ENCODE measurements at places on chromosomes 3 and 15.

GRCh38 chr3:110262896-110263295 is 808.7 kb upstream of the NECTIN3 start:
- no peak for DNase-seq

- peak; percentile 87 for DNase-seq
These were observed 100.4 kb downstream of the PCCB start for GRCh38 chr3:136350557-136350956.

DNA sequence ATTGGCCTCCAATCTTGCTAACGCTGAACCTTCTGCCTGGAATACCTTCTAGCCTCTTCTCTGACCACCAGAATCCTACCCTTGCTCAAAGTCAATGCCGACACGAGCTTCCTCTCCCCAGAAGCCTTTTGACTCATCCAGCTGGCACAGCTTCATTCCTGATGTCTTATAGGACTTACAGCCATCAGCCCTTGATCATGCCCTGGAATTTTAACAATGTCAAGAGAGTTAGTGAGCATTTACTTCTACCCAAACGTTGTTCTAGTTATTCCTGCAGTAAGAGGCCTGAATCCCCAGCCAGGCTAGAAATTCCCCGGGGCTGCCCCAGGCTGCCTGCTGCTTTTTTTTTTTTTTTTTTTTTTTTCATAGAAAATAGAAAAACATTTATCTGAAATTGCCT is 3.9 kb downstream of the CYP1A2 start:
- DNase-seq: peak; percentile 78

DNA sequence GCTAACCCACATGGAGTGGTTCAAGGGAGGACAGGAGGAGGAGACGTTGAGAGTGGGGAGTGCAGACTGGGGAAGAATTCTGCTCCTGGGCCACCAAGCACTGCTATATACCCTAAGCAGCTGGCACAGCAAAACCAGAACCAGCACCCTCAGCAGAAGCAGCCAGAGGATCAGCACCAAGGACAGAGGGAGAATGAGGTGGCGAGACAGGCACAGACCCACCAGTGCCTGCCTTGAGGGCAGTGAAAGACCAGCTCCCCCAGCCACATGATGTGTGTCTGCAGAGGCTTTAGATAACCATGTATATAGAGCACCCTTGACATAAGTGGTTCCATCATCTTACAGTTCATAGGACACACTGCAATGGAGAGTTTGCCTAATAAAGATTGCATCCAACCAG is 319.0 kb downstream of the GABRB3 start:
- DNase-seq: no peak

DNA sequence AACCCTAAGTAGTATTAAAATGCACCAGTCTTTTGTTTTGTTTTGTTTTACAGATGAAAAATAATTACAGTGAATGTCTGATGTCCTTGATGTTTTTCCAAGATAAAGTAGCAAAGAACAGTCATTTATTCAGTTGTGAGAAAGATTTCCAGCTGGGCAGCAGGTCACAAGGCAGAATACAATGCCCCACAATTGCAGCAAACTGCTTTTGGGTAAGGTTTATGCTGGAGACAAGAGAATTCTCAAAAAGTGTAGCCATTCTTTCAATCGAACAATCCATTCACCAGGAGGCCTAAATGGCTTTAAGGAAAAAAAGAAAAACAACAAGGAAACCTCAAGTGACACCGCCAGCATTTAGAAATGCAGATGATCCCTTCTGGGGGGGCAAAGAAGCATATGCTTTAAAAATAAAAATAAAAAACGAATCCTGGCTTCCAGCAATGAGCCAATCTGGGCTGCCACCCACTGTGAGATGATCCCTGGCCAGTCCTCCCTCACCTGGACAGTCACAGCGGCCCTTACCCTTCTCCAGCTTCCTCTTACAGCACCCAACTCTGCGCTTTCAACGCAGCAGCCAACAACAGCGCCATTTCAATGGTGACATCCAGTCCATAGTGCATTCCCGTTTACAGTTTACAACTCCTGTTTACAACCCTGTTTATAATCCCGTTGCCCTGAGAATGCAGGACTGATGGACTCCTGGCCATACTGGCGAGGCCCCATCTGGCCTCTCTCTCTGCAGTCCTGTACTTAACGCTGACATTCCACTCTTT is 25.7 kb upstream of the WNT5A start:
- DNase-seq: no peak

DNA sequence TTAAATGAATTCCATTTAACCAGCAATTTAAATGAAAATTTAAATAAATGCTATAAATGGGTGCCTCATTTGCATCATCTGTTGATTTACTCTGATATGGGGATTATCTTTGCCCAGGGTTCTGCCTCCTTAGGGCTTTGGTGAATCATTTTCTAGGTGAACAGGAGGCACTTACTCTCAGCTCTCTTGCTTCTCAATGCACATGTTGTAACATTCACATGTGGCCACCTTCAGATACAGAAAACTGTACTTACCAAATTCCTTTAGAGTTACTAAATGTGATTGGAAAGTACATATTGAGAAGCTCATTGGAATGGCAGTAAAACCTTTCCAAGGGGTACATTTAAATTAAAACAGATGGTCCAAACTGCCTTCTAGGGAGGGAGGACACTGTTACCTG is 20.8 kb downstream of the GADL1 start:
- peak; percentile 24 for DNase-seq

GRCh38 chr15:77604973-77605372 is 27.7 kb downstream of the LINGO1 start:
- DNase-seq: no peak

DNA sequence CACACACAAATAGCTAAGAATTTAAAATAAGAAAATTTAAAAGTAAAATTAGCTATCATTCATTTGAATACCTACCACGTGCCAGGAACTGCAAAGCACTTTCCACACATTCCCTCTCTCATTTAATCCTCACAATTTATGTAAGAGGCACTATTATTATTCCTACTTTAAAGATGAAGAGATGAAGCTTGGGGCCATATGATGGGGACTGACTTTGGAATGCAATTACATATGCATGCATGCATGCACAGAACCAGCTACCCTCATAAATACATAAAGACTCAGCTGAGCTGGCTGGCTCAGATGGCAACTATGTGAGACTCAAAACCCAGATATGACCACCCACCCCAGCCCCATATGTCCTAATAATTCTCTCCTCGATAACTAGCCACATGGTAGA is 31.7 kb upstream of the THUMPD3 start:
- DNase-seq: no peak

- no peak for DNase-seq
These were observed 103.5 kb downstream of the ASB7 start for GRCh38 chr15:100705841-100706240.

DNA sequence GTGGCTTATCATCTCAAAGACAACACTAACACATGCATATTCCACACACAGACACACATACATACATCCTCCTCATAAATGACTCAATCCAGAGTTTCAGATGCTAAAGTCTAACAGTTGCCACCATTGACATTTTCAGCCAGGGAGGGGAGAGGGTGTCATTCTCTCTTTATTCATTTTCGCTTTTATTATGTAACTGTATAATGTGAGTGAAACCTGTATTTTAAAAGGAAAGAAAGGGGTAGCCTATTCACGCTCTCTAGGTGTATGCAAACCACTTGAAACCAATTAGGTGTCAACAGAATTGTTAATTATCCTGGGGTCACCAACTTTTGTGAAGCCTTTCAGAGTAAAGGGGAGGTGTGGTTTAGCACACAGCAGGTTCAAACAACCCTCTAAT is 1282.9 kb downstream of the ROBO2 start:
- no peak for DNase-seq
